ENCODE measurements at places on chromosomes 6 and 20.

DNA sequence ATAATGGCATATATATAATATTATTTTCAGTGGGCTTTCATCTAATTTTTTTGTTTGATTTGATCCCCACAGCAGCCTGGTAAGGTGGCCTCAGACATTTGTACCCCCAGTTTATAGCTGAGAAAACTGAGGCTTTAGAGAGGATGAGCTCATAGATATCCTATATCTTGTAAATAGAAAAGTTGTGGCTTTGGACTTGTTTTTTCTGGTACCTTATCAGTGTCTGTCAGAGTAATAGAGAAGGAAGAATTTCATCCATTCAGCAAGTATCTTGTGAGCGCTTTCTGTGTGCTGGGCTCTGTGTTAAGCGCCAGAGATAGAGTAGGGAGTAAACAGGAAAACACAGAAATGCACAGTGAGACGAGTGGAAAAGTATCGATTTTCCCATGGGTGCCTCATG is 27.9 kb downstream of the TAF11 start:
- no peak for DNase-seq

GRCh38 chr6:15132854-15133670 is 112.8 kb upstream of the JARID2 start:
- DNase-seq = no peak

DNA sequence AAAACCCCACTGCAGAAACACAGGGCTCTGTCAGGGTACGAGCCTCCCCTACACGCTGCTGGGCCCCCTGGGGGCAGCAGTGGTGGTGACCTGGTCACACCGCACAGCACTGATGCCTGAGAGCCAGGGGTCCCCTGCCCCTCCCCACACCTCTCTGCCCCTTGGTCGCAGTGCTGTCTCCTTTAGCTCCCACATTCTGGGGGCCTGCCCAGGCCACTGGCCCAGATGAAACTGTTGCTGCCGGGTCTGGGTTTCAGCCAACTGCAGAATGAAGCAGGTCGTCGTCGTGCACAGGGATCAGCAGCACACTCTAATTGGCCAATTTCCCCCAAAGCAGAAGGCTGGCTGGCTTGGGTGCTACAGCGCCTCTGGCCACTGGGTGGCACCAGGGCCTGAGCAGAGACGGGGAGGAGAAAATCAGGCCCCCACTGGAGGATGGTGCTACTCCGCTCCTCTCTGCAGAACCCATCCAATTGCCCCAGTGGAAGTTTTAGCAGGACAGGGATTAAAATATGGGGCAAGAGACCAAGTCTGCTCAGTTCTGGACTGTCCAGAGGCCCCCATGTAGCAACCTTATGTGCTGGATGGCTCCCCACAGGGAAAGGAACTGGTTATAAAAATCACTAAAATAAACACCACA is 26.1 kb downstream of the DIDO1 start:
- DNase-seq = no peak

DNA sequence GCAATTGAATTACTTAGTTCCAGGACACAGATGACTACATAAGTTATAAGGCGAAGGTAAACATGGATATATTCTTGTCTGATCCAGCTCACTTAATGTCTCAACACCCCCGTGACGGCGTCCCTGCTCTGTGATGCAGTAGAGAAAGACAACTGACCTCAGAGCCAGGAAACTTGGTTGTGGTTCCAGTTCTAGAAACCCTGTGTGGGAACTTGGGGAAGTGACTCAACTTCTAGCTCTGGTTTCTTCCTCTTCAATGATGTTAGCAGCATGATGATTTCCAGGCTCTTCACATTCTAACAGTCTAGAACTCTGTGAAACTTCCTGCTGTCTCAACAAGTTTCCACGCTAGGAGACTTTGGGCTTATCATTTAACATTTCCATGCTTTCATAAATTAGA is 18.4 kb downstream of the LAMA4 start:
- no peak for DNase-seq

GRCh38 chr6:122736616-122737015 is 42.9 kb upstream of the FABP7 start:
- no peak for DNase-seq

DNA sequence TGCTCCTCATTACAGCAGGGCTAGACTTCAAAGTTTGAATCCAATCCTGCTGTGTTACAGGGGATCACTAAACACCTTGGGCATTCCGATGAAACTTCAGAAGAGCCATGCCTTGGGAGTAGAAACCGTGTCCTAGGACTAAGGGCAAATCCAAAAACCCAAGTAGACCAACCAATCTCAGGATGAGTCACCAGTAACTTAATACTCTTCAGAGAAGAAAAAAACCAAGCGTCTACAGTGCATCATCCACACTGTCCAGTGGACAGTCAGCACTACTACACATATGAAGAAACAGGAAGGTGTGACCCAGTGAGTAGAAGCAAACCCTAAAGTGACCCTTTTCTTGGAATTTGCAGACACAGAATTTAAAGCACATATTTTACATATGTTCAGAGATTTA is 39.5 kb upstream of the VAPB start:
- DNase-seq = peak; percentile 51

- no peak for DNase-seq
Measured at GRCh38 chr20:17334932-17335331, 108.1 kb downstream of the PCSK2 start.

- no peak for DNase-seq
Measured at GRCh38 chr6:138500867-138501446, 1.7 kb upstream of the NHSL1 start.

GRCh38 chr6:27358786-27359185 is 29.8 kb upstream of the ZNF391 start:
- no peak for DNase-seq

DNA sequence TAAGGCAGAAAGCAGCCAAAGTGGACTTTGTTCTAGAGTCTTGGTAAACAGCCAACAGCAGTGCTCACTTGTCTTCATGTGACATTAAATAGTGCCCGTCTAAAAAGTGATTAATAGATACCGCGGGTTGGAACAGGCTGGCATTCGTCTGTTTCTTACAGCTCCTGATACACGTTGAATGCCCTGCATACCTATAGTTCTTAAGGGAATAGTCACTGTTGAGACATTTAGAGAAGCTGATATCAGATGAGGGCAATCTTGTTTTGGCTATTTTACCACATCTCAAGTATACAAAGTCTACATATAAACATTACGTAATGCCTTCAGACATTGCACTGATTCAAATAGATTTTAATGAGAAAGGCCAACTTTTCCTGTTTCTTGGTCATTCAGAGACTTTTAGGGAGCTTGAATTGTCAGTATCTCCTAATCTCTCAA is 374.9 kb upstream of the FLRT3 start:
- no peak for DNase-seq

DNA sequence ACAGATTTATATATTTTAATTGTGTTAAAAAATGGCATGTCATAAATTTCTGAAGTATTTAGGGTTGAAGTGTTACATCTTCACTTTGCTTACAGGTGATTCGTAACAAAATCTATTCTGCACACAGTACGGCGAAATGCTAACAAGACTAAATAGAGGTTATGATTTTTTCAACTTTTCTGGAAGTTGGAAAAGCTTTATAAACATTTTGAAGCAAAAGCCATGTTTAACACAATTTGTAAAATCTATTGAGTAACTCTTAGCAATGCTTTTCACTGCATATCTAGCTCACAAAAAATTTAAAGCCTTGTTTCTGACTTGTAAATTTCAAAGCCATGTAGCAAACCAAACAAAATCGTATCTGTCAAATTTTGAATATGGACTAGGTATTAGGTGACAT is 3.3 kb downstream of the STX16 start:
- no peak for DNase-seq

GRCh38 chr6:42104095-42104803 is 38.2 kb downstream of the C6orf132 start:
- DNase-seq = no peak

DNA sequence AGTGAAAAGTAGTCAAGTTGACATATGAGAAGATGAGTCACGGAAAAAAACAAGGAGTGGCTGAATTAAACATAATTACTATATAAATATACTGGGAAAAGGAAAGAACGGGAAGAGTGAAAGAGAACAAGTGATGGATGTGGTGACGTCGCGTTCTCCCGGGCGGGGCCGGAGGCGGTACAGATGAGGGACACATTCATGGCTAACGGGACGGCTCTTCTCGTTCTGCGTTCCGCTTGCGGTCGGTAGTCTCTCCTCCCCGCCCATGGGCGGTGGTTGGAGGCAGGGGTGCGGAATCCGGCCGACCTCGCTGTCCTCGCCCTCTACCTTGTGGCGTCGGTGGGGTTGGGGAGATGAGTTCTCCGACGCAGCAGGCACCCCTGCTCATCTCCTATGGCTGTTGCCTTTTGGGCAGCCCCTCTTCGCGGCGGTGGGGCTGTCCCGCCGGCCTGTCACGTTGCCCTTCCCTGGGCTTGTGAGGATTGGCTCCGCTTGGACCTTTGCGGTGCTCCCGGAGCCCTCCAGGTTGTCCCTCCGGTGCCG is 22.5 kb downstream of the HLA-G start:
- DNase-seq = no peak

- DNase-seq = no peak
Measured at GRCh38 chr6:80249897-80250296, 143.4 kb downstream of the BCKDHB start.

DNA sequence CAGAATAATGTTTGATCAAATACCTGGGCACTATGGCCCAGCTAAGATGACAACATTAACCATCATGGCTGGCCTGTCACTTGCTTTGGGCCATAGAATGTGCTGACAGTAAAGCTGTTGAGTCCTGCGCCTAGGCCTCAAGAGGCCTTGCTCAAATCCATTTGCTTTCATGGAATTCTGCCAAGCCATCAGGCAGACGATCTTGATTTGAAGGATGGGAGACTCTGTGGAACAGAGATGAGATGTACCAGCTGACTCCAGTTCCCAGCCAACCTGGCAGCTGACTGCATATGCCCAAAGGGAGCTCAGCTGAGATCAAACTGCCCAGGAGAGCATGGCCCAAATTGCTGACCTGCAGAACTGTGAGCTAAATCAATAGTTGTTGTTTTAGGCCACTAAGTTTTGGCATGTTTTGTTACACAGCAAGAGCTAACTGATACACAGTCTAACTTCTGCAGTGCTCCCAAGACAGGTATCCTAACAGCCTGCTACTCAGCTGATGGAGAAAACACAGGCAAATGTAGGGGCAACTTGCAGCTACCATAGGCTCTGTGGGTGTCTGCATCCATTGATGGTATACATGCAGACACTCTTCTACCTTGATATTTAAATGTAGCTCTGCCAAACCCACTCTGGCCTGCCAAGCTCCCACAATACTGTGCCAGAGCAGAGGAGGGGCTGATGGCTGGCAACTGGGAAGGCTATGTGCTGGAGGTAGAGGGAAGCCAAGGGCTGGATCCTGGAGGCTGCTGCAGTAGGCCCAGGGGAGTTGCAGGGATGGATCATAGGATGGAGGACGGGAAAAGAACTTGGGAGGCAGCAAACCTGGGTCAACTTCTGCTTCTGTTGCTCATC is 55.2 kb upstream of the RNF24 start:
- DNase-seq = no peak

- no peak for DNase-seq
Measured at GRCh38 chr6:43977404-43978111, 149.7 kb downstream of the MRPL14 start.

DNA sequence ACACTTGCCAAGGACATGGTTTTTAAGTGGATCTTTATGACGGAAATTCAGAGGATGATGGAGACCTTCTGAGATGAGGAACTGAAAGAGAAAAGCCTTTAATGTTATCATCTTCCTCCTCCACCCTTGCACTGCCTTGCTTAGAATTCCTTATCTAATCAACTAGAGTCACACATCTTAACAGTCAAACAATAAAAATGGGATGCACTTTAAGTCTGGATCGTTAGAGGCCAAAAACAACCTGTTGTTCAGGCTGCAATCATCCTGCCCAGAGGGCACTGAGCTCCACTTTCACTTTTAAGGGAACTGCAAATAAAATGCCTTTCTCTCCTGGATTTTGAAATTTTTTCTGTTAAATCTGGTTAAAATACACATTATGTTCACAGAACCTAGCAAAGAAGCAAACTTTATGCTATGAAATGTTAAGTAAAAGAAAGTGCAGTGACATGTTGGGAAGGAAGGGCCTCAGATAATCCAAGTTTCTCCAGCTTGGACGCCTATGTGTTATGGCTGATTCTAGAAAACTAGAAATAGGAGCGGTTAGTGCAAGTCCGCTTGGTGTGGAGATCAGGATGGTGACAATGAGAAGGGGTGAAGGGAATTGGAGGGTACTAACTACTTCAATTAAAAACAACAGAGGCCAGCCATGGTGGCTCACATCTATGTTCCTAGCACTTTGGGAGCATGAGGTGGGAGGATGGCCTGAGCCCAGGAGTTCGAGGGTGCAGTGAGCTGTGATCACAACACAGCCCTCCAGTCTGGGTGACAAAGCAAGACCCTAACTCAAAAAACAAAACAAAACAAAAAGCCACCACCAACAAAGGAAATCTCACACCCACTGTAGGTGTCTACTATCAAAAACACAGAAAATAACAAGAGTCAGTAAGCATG is 66.4 kb upstream of the KIF13A start:
- no peak for DNase-seq

DNA sequence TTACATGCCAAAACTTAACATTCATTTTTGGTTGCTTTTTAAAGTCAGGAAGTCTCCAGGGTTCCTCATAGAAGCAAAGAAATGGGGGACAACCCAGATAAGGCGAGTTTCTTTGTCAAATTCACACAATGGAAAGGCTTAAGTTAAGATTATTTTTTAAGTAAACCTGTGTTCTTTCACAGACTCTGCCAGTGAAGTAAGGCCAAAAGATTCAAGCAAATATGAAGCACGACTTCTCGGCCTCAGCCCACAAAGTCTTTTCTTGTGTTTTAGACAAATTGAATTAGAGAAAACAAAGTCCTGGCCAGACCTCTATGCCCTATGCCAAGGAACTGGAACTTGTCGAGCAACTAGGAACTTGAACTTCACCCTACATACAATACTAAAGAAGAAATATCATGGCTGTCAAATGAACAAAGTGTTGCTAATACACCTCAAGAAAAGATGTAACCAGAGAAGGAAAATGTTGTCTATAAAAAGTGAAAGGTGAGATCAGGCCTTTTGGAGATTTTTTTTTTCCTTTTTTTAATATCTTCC is 540.0 kb upstream of the JARID2 start:
- no peak for DNase-seq

DNA sequence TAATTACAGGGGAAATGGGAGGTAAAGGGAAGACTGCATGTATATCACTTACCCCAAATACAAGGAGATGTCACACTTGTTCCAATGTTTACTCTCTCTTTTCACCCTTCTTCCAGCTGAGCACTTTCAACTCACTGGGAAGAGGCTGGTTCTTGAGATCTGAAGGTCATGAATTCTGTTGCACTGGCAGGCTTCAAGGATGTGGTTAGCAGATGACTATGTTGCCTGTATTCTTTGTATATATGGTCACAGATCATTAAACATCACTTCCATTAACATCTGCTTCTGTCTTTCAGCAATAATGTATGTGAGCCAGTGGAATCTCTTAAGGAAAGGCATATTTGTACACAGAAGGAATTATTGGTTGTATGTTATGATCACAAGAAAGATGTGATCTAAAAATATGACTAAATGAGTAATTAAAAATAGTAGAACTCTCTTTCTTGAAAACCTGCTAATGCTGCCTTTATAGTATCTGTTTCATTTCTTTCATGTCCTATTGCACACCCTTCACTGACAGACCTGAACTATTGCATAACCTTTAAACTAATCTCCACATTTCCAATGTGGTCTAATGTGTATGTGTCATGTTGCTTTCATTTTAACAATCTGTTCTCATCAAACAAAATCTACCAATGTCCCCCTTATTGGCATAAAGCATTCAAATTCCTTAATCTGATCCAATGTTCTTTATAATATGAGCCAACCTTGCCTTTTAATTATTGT is 131.4 kb upstream of the EPHA7 start:
- no peak for DNase-seq

- DNase-seq = no peak
Measured at GRCh38 chr20:17955302-17955701, 13.3 kb downstream of the SNX5 start.

- no peak for DNase-seq
Measured at GRCh38 chr6:27280064-27280539, 32.0 kb downstream of the POM121L2 start.

Measured in HFF-Myc (cell line).